Activated T-cell treated with anti-CD3 and anti-CD28 coated beads for 48 hours (primary cell): ENCODE measurements at places on chromosomes 12 and 14.

- DNase-seq = no peak
These were observed 80.5 kb upstream of the CAPRIN2 start for GRCh38 chr12:30835216-30835615.

- DNase-seq = no peak
These were observed 202.8 kb upstream of the DIO3 start for GRCh38 chr14:101358320-101359125.

DNA sequence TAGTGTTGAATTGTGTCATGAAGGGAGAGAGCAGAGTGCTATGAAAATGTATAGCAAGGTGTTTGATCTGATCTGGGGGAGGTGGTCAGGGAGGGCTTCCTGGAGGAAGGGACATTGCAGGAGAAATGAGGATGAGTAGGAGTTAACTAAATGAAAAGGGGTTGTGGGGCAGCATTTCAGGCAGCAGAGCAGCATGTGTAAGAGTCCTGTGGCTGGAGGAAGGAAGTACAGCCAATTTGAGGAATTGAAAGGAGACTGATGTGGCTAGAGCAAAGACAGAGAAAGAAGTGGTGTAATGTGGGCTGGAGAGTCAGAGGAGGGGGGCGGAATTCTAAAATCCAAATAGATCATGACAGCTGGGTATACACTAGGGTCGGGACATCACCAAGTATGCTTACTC is 20.5 kb downstream of the NPC2 start:
- DNase-seq = no peak

DNA sequence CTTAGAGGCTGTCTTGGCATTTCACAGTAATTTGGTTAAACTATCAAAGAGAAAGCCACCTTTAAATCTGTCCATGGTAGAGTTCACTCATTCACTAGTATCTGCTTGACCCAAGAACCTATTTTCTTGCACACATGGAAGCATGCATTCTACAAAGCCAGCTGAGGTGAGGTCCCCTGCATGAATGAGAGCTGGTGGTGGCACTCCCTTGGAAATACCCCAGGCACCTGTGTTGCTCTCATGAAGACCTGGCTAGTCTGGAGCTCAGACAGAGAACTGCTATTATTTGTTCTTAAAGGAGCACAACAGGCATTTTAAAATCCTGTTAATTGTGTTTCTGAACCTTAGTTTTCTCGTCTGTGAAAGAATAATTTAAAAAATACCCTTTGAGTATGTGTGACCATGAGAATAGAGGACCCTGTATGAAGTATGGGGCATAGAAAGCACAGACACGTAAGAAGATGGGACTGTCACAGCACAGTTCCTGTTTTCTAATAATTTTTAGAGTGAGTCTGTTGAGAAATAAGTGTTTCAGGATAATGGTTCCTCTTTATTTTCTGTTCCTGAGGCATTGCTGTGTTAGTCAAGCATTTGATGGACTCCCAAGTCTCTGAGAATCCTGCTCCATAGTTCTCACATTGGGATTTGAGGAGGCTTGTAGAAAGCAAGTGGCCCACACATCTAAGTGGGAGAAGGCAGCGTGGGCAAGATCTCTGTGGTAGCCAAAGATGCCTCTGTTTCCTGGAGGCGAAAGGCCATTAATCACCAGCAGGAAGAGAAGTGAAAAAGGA is 10.9 kb downstream of the RGS6 start:
- DNase-seq = no peak

DNA sequence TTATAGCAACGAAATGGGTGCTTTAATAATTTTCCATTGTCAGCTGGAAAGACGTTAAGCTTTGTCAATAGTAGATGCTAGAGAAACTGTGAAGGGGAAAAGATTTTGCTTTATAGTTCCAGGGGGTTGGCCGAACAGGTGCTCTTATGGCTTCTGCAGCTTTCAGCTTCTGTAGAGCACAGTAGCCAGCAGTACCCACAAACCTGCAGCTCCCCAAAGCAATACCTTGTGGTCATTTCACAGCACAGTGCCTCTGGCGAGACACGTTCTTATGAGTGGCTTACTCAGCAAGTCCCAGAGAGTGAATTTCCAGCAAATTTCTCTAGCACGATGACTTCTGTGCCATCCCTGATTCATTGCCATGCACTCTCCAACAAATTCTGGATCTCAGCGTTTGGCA is 416.3 kb upstream of the ATP2B1 start:
- no peak for DNase-seq

- DNase-seq = no peak
These were observed 12.0 kb upstream of the NUDT14 start for GRCh38 chr14:105192866-105193731.

- no peak for DNase-seq
These were observed 90.7 kb downstream of the APAF1 start for GRCh38 chr12:98735821-98736220.

GRCh38 chr14:33052943-33053342 is 114.3 kb downstream of the NPAS3 start:
- DNase-seq = no peak

- no peak for DNase-seq
These were observed 29.6 kb upstream of the KCNK10 start for GRCh38 chr14:88352698-88353097.

GRCh38 chr12:128586451-128587029 is 237.2 kb downstream of the SLC15A4 start:
- no peak for DNase-seq

- no peak for DNase-seq
These were observed 19.9 kb downstream of the SP1 start for GRCh38 chr12:53399896-53400295.

GRCh38 chr12:2501464-2502191 is 293.1 kb upstream of the FKBP4 start:
- no peak for DNase-seq

DNA sequence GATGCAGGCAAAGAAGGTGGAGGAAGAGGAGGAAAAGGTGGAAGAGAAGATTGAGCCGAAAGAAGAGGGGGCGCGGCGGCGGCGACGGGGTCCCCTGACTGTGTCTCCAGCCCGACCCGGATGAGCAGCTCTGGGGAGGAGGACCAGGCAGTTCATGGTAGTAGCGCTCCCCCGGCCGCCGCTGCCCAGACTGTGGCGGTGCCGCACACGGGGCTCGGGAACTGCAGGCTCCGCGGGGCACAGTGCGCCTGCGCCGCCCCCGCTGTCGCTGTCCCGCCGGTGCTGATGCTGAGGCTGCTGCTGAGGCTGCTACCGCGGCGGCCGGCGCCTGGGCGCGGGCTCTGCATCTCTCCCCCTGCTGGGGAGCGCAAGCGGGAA is at the start of gene KCNH5:
Gene KCNH5, minus strand, starts transcription at position 225 of the 378 bp plus-strand sequence. CDS start 272 bp downstream, outside the sequence.
- DNase-seq = no peak

DNA sequence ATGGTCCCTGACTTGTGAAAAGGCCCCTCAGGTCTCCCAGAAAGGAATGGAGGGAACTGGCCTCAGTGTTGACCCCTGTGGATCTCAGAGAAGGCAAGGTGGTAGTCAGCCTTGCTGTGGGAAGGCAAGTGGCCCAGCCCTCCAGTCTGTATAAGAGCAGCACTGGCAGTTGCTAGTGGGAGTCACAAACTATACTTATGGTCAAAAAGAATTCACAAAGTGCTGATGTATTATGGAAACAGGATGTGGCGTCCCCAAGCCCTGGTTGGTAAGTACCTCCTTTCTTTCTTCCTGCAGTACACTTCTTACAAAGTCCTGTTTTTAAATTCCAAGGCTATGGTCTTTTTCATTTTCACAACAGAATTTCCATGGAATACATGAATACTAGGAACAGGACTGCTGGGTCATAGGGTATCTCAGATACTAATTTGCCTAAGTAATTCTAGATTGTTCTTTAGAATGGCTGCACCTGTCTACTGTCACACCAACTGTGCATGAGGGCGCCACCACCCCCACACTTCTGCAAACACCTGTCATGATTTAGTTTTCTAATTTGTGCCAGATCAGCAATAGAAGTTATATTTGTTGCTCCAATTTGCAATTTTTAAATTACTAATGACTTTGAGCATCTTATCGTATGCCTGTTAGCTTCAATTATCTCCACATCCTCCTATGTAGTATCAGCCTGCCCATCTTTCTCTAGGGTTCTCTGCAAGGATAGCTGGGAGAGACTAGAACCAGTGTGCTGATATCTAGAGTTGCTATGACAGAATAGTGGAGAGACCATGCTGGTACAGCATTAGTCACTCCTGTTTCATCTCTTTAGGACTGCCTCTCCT is 40.7 kb upstream of the TMEM263 start:
- peak; percentile 5 for DNase-seq
